ENCODE measurements at places on chromosomes 6 and 20. TPM values are rescaled to one million over a fixed set of nuclear protein-coding genes. Genes with fewer than 3 reads are reported as not detected.
A peak's percentile ranks its signal among the peaks of the same experiment; 100 is the strongest.

DNA sequence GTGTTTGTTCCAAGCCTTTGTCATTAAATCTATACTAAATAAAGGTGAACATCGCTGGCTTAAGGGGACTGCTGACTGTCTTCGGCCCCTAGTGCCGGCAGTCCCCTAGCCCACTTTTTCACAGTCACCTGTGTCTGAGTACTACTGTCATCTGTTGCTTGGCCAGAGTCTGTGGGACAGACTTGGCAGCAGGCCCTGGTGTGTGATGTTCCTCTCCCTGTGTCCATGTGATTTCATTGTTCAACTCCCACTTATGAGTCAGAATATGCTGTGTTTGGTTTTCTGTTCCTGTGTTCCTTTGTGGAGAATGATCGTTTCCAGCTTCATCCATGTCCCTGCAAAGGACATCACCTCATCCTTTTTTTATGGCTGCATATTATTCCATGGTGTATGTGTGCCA lies 133.4 kb downstream of the HAO1 start:
- no peak overlapping the region for H3K27ac ChIP-seq
- no peaks in the 10 kb centered on the region for H3K27me3 ChIP-seq
- H3K36me3 ChIP-seq: no peaks in the 10 kb centered on the region
- no peak overlapping the region for H3K4me3 ChIP-seq
- peak; percentile 75 for DNase-seq

DNA sequence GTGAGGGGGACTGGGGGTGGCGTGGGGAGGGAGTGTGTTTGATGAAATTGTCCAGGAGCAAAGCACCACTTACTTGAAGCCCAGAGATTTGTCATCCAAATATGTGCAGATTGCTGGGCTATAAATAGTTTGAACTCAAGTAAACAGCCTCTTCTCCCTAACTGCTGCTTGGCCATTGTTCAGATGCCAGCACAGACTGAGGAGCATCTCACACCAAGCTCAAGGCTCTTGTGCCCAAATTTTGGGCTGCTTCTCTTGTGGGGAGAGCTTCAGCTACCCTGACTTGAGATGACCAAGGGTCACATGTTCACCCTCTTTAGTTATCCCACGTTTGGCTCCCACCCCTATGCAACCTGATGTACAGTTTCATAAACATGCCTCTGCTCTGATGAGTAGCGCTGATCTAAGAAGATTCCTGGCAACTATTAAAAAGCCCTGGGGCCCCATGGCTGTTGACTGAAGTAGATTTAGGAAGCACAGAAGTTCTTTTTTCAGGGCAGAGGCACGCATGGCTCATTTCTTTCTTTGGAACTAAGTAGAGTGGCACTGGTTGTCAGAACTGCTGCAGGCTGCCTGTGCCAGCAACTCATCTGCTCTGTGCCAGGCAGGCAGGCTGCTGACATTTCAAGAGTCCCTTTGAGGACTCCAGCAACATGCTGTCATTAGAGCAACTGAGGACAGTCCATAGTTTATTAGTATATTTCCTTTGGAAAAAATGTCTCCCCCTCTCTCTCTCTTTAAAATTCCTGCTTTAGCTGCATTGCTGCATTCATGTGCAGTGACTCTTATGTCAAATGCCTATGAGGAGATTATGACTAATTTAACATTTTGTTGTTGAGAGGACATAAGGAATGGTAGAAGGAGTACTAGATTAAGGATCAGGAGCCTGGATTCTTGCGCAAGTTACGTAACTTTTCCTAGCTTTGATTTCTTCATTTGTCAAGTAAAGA lies 9.6 kb upstream of the PKIG start:
- peak overlapping the region; percentile 96 for H3K27ac ChIP-seq
- H3K27me3 ChIP-seq: no peaks in the 10 kb centered on the region
- DNase-seq: peak; percentile 95
- H3K4me3 ChIP-seq: peak overlapping the region; percentile 42

- peak overlapping the region; percentile 78 for H3K4me3 ChIP-seq
- no peaks in the 10 kb centered on the region for H3K36me3 ChIP-seq
- DNase-seq: peak; percentile 60
- no peaks in the 10 kb centered on the region for H3K27me3 ChIP-seq
Observed at GRCh38 chr6:15244620-15245360, 1.1 kb upstream of the JARID2 start.

GRCh38 chr6:83183082-83183828 lies 9.8 kb downstream of the PGM3 start:
- no peaks in the 10 kb centered on the region for H3K27me3 ChIP-seq
- H3K27ac ChIP-seq: peak overlapping the region; percentile 66
- DNase-seq: peak; percentile 79
- no peak overlapping the region for H3K4me3 ChIP-seq

DNA sequence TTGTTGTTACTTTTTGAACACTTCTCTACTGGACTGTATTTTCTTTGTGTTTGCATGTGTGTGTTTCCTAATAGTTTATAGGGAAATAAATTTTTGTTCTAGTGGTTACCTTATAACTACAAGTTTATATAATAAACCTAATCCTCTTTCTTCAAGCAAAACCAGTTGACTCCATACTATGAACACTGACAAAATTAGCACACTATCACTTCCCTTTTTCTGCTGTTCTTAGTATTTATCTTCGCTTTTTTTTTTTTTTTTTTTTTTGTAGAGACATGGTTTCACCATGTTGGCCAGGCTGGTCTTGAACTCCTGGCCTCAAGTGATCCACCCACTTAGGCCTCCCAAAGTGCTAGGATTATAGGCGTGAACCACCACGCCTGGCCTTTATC lies 25.0 kb upstream of the C6orf62 start:
- H3K4me1 ChIP-seq: peaks cover 24% of the 10 kb centered on the region
- peak overlapping the region; percentile 97 for H3K27ac ChIP-seq
- DNase-seq: no peak
- peak overlapping the region; percentile 56 for H3K4me3 ChIP-seq
- no peaks in the 10 kb centered on the region for H3K27me3 ChIP-seq

Gene HDDC2
- total RNA-seq: 96.8 TPM
